ENCODE measurements at places on chromosomes 3 and 15. TPM values are rescaled to one million over a fixed set of nuclear protein-coding genes. Genes with fewer than 3 reads are reported as not detected.

GRCh38 chr15:74339371-74339770, 28.1 kb downstream of the CYP11A1 start:
- no peak for DNase-seq

- DNase-seq: no peak
Measured at GRCh38 chr15:59346951-59347350, 25.7 kb downstream of the MYO1E start.

DNA sequence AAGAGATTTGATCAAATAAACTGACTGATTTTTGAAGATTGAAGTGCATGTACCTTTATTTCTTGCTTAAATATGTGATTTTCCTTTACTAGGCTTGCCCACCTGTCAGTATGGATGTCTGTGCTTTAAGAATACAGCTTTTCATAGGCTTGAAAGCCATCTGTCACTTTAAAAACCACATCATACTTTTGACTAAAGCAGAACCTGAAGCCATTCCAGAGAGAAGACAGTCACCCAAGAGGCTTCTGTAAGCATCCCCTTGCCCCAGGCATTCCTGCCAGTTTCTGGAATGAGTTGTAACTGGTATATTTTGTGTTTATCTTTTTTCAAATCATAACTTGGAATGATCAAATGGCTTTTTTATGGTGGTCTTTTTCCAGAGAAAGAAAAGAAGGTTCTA, 24.0 kb downstream of the HPS3 start:
- no peak for DNase-seq

- DNase-seq: no peak
Measured at GRCh38 chr3:72329354-72329753, 518.9 kb downstream of the SHQ1 start.

DNA sequence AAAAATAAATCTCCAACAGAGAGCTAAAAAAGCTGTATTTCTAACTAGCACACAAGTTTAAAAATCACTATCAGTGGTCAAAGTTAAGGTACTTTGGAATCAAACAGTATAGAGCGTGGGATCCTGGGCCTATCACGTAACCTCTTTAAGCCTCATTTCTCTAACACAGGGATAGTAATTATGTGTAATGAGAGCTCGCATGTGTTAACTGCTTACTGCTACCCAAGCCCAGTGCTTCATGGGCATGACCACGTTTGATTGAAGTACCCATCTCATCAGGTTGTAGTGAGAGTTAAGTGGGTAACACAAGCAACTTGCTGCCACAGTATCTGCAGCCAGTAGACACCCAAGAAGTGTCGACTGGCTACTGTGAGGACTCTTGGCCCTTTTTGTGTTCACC, 28.2 kb upstream of the NOX5 start:
- DNase-seq: no peak

Gene TMEM108
- total RNA-seq: not detected

Gene FRMD5
- 4.3 TPM for total RNA-seq

Gene CAV3
- not detected for total RNA-seq
